ENCODE measurements at places on chromosomes 5 and 9.

DNA sequence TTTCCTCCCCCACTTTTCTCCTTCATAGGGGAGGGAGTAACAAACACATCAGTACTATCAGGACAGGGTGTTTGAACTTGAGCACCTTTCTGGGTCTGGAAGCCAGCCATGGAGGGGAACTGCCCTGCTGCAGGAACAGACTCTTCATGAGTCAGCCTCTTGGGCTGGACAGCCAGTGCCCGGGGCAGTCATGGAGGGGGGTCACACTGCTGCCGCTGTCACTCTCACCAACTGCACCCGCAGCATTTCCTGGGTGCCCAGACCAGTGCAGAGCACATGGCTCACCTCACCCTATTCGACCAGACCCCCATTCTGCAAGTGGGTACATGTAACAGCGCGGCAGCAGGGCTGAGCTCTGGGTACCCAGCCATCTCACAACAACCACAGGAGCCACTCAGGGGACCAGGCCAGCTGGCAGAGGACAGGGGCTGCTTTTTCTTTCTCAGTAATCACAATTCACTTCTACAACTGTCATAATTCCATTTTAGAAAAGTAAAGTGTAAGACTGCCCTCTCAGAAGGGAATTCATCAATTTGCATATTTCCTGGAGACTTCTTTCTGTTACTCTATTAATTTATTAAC is 118.4 kb downstream of the CTNND2 start:
- DNase-seq = no peak

DNA sequence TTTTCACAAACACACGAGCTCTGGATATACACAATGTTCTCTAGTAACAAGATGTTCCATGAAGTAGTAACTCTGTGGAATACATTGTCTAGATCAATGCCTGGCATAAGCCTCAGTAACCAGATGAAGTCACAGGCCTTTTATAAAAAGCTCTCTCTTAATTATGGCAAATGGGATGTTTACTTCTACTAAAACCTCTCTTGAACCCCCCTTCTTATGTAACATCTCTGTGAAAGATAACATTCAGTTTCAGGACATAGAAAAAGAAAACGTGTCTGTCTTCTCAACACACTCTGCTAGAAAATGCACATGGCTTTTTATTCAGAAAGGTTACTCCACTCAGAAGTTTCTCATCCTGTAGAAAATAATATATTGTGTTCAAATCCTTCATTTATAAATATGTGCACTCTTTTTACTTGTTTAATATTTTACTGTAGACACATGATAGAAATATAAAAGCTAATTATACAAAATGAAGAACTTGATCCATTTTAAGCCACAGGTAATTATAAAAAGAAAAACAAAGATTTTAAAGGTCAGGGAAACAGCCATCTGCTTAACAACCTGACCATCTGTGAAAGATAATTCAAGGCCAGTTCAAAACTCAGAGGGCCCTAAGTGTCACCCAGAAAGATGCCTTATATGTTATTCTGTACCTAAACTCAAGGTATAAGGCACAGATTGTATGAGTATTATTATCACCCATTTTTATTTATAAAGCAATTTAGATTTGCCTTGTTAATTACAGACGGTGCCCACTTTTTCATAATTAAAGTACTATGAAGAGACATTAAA is 812.0 kb downstream of the CDH18 start:
- DNase-seq = no peak

GRCh38 chr9:91033797-91034196 is 232.2 kb downstream of the SYK start:
- no peak for DNase-seq

DNA sequence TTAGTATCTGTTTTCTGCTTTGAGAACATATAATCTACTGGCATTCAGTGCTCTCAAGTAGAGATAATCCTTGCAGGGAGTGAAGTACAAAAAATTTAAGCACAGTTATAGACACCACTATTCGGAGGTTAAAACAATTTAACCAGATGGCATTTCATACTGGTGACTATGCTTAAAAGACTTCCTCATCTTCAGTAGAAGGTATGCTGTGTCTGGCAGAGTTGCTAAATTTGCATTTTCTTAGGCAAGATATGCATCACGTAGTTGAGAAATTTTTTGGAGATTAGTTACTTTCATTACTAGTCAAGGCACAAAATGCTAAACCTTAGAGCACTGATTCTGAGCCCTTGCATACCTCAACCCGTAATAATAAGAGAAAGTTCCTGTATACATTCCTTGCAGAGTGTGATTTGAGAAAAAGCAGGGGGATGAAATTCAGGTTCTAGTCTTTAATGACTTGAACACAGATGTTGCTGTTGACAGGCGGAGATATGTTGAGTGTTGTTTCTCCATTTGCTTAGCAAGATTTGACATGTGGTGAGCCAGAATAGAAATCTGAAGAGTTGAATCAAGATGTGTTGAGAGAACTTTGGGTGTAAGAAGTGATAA is 70.8 kb upstream of the STARD4 start:
- no peak for DNase-seq

Measured in NCI-H1417 treated with DMSO at 0.1 percent for 48 hours (cell line).